ENCODE measurements at places on chromosomes 13 and 19. TPM values are rescaled to one million over a fixed set of nuclear protein-coding genes. Genes with fewer than 3 reads are reported as not detected.

DNA sequence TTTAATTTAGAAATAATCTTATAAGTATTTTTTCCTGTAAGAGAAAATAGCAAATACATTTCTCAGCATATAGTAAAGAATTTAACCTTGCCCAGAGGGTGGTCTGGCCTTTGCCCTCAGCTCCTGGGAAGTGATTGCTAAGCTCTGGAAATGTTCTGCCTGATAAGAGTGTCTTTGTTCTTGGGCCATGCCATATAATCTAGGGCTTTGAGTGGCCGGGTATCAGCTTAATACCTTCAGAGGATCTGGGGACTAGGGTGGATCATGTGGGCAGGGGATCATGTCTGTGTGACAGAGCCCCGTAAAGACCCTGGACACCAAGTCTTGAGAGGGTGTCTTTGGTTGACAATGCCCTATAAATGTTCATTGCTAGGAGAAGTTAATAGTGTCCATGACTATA lies 1032.4 kb upstream of the MIR17HG start:
- H3K4me1 ChIP-seq: no peaks in the 10 kb centered on the region
- H3K36me3 ChIP-seq: no peaks in the 10 kb centered on the region

RPL28 gene
- total RNA-seq: 998 TPM

GRCh38 chr13:94947965-94948371 lies 235.6 kb upstream of the SOX21 start:
- no peaks in the 10 kb centered on the region for H3K4me1 ChIP-seq
- no peak for DNase-seq
- no peak overlapping the region for H3K27ac ChIP-seq
- no peak overlapping the region for H3K4me3 ChIP-seq
- H3K36me3 ChIP-seq: no peaks in the 10 kb centered on the region

- peaks cover 4% of the 10 kb centered on the region for H3K36me3 ChIP-seq
- H3K27ac ChIP-seq: peak overlapping the region; percentile 92
- no peak for DNase-seq
- H3K4me1 ChIP-seq: peaks cover 11% of the 10 kb centered on the region
Measured at GRCh38 chr19:55635334-55635717, 5.5 kb upstream of the ZNF580 start.

USHBP1 gene
- total RNA-seq: not detected

- H3K4me1 ChIP-seq: peaks cover 33% of the 10 kb centered on the region
- peak overlapping the region; percentile 97 for H3K27ac ChIP-seq
- no peak for DNase-seq
- H3K4me3 ChIP-seq: peak overlapping the region; percentile 2
- no peaks in the 10 kb centered on the region for H3K27me3 ChIP-seq
Measured at GRCh38 chr13:33229446-33230177, 55.9 kb downstream of the STARD13 start.

DNA sequence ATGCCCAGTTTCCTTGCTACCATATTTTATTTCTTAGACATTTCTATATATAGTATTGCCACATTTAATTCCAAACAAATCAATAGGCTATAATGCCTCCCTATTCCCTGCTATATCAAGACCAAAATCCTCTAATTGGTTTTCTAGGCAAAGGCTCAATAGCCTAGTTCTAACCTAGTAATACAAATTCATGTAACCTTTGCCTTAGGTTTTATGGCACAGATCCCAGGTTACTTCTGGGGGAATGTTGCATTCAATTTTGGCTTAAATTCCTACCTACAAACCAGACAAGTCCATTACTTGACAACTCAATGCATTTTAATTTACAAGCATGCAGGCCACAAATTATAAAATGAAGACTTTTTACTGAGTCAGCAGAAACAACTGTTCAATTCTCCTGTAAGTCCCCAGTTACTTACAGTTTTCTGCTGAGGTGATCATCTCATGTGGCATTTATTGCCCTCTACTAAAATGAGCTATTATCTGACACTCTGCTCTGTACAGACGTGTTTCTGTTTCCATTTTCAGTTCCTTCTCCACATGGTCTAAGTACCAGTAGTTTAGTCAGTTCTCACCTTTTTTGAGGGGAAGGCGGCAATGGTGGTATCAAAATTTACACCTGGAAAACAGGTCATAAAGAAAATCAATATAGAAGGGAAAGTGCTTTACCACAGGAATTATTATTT lies 11.7 kb downstream of the KCNRG start:
- no peaks in the 10 kb centered on the region for H3K27me3 ChIP-seq
- no peak overlapping the region for H3K4me3 ChIP-seq
- peaks cover 6% of the 10 kb centered on the region for H3K36me3 ChIP-seq
- H3K4me1 ChIP-seq: peaks cover 2% of the 10 kb centered on the region

CEACAM7 gene
- total RNA-seq: not detected

GRCh38 chr13:29301027-29301426 lies 294.5 kb downstream of the SLC7A1 start:
- H3K4me1 ChIP-seq: no peaks in the 10 kb centered on the region
- no peaks in the 10 kb centered on the region for H3K27me3 ChIP-seq

DNA sequence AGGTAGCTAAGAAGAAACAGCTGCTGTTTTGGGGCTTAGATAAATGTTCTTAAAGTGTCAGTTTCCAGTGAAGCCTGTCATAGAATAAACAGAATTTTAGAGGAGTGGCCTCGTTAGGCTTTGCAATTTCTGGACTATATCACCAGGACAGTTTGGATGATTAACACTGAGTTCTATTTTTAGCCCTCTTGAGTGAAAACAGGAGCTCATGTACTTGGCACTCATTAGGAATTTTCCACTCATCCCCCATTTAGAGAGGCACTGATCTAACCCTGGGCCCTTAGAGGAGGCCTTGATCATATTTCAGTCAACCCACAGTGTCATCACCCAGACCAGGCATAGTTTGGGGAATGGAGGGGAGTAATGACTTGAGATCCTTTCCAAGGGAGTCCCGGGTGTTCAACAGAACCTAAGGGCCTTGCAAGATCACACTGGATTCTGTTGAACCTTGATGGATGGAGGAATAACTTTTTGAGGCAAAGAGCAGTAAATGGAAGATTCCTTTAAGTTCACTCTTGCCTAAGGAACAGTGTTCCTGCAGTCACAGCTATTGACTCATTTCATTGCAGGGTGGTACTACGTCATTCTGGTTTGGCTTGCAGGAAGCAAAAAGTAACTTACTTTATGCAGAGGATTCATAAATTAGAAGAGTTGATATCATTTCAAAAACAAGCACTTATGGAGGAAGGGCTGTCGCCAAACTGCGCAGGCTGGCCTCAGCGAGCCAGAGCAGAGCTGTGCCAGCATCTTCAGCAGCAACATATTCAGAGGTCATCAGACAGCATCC lies 160.2 kb downstream of the SLC7A1 start:
- peak; percentile 91 for DNase-seq
- no peak overlapping the region for H3K4me3 ChIP-seq
- H3K27ac ChIP-seq: peak overlapping the region; percentile 32

- peaks cover 7% of the 10 kb centered on the region for H3K4me1 ChIP-seq
- no peaks in the 10 kb centered on the region for H3K27me3 ChIP-seq
- peak; percentile 65 for DNase-seq
- H3K4me3 ChIP-seq: no peak overlapping the region
- no peak overlapping the region for H3K27ac ChIP-seq
Measured at GRCh38 chr19:21023901-21024300, 3.4 kb downstream of the ZNF430 start.

DNA sequence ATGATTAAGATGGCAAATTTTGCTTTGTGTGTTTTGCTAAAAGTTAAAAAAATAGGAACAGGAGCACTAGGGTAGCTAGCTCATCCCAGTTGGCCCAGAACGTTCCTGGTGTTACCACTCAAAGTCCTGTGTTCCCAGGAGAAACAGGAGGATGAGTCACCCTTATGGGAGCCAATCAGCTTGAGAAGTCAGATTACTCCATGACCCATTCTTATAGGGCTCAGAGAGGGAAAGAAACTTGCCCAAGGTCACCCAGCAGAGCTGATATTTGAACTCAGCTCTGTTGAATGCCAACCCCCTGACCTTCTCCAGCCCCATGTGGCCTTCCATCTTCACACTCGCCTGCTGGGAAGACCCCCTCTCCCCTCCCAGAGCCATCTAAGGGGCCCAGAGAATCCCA lies 13.0 kb downstream of the NMRK2 start:
- H3K4me1 ChIP-seq: no peaks in the 10 kb centered on the region
- no peak overlapping the region for H3K4me3 ChIP-seq
- no peak overlapping the region for H3K27ac ChIP-seq
- H3K27me3 ChIP-seq: no peaks in the 10 kb centered on the region
- no peaks in the 10 kb centered on the region for H3K36me3 ChIP-seq

DNA sequence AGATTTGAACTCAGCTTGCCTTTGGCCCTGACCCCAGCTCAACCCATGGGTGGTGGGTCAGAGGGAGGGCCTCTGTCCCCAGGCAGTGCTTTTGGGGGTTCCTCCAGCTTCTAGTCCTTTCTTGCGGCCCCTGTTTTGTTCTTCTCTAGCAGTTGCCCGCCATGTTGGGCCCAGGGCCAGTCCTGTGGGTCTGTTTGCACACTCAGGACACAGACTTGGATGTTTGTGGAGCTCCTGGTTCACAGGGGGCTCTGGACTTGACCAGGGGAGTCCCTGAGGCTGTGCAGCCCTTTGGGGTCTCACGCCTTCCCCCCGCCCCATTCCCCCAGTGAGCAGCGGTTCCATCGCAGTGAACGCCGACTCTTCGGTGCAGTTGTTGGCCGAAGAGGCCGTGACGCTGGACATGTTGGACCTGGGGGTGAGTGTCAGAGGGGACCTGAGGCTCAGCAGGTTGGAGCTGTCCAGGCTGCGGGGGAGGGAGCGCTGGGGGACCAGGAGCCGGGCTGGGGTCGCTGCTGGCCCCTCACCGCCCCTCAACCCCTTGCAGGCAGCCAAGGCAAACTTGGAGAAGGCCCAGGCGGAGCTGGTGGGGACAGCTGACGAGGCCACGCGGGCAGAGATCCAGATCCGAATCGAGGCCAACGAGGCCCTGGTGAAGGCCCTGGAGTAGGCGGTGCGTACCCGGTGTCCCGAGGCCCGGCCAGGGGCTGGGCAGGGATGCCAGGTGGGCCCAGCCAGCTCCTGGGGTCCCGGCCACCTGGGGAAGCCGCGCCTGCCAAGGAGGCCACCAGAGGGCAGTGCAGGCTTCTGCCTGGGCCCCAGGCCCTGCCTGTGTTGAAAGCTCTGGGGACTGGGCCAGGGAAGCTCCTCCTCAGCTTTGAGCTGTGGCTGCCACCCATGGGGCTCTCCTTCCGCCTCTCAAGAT lies 2.5 kb downstream of the ATP5F1D start:
- DNase-seq: peak; percentile 77
- no peaks in the 10 kb centered on the region for H3K36me3 ChIP-seq
- no peaks in the 10 kb centered on the region for H3K27me3 ChIP-seq

DNA sequence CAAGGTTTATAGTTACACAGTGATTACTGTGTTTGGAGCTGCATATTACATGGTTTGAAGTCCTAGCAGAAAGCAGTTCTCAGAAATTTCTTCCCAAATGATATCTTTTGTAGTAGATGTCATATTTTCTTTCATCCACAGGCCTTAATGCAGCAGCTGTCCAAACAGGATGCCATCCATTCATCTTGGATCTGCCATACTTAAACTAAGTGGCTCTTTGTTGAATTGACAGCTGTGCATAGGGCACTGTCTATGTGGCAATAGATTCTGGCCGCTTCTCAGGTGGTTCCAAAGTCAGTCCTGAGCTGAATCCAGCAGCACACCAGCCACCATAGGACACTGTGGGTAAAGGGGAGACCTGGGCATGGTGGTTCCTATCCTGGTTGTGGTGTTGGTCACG lies 41.6 kb upstream of the SPRY2 start:
- H3K36me3 ChIP-seq: no peaks in the 10 kb centered on the region
- H3K27ac ChIP-seq: no peak overlapping the region
- no peak for DNase-seq
- H3K4me1 ChIP-seq: no peaks in the 10 kb centered on the region
- no peaks in the 10 kb centered on the region for H3K27me3 ChIP-seq

PPM1N gene
- total RNA-seq: 0.90 TPM

HIPK4 gene
- total RNA-seq: 0.28 TPM

ABHD13 gene
- 10.6 TPM for total RNA-seq

SIGLECL1 gene
- total RNA-seq: not detected

ZSCAN4 gene
- total RNA-seq: not detected

- peaks cover 10% of the 10 kb centered on the region for H3K4me1 ChIP-seq
- H3K27ac ChIP-seq: no peak within 1 kb of the TSS
- peak; percentile 58 for DNase-seq
- H3K36me3 ChIP-seq: no peaks in the 10 kb centered on the region
- H3K27me3 ChIP-seq: peaks cover 38% of the 10 kb centered on the region
Measured at GRCh38 chr19:35513628-35514281, at the start of gene DMKN. TSS of gene DMKN (minus strand) at chr19:35513649. CDS start at chr19:35513475, 174 bp downstream.

DNA sequence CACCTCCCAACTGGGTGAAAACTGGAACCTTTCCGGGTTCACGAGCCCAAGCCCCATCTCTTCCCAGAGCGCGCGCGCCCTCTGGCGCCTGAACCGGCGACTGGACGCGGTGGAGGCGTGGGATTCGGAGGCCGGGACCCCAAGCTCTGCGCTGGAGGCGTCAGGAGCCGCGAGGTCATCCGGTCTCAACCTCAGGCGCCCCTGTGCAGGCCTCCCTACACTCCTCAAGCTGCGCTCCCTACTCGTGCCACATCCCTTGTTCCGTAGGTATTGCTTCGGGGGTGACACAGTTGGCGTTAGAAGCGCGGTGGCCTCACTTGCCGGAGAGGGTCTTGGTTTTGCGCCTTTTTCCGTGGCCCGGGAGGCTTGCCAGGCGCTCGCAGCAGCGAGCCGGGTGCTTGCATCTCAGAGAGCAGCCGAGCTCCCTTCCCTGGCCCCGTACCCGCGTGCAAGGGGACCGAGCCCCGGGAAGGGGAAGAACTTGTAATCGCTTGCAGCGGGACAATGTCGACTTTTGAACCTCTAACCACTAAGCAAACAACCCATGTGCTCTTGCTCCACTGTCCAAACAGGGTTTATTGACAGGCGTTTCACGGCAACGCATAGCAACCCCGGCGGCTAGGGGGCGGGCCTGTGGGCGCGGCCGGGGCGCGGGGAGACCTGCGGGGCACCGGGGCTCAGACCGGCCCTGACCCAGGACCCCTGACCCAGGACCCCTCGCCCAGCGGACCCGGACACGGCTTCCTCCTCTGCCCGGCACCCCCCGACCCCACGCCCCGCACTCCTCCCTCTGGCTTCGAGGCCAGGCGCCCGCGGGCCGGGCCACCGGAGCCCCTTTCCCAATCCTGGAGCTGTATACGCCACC lies 8.5 kb downstream of the CDX2 start:
- no peak overlapping the region for H3K4me3 ChIP-seq
- peaks cover 87% of the 10 kb centered on the region for H3K27me3 ChIP-seq
- peaks cover 3% of the 10 kb centered on the region for H3K4me1 ChIP-seq
- no peak for DNase-seq
- H3K36me3 ChIP-seq: no peaks in the 10 kb centered on the region

GRCh38 chr19:5450482-5451126 lies 4.6 kb upstream of the ZNRF4 start:
- no peaks in the 10 kb centered on the region for H3K36me3 ChIP-seq
- H3K27ac ChIP-seq: no peak overlapping the region
- no peak overlapping the region for H3K4me3 ChIP-seq
- no peak for DNase-seq
- H3K4me1 ChIP-seq: no peaks in the 10 kb centered on the region

VSTM2B gene
- not detected for total RNA-seq
